ENCODE measurements at places on chromosomes 6 and 20.

GRCh38 chr20:36744243-36744642 lies 1.6 kb downstream of the NDRG3 start:
- no peak for DNase-seq

DNA sequence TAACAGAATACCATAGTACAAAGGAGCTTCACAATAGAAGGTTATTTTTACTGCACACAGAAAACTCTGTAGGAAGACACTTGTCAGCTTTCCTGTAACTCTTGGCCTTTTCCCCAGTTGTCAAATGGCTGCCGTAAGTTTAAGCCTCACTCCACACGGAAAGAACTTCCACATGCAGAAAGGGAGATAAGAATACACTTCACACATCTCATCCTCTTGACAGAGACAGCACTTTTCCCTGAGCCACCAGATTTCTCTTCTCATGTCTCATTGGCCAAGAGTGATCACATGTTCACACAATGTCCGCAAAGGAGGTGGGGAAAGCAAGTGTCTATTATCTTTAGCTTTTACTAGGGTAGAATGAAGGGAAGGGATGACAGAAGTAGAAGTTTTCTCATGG lies 540.7 kb downstream of the HAO1 start:
- no peak for DNase-seq

DNA sequence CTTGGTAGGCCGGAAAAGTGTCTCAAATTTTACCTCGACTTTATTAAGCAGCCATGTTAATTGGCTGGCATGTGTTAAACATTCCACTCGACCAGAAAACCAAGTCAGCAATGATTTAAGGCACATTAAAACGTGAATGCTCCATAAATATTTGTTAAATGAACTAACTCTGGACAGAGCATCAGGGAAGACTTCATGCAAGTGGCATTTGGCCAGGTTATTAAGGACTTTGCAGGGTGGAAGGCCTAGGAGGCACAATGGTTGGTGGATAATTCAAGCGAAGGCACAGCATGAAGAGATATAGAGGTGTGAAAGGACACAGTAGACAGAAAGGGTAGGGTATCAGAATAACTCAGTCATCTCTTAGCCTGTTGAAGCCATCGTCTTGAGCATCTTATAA lies 23.0 kb downstream of the ELOVL5 start:
- DNase-seq = no peak

DNA sequence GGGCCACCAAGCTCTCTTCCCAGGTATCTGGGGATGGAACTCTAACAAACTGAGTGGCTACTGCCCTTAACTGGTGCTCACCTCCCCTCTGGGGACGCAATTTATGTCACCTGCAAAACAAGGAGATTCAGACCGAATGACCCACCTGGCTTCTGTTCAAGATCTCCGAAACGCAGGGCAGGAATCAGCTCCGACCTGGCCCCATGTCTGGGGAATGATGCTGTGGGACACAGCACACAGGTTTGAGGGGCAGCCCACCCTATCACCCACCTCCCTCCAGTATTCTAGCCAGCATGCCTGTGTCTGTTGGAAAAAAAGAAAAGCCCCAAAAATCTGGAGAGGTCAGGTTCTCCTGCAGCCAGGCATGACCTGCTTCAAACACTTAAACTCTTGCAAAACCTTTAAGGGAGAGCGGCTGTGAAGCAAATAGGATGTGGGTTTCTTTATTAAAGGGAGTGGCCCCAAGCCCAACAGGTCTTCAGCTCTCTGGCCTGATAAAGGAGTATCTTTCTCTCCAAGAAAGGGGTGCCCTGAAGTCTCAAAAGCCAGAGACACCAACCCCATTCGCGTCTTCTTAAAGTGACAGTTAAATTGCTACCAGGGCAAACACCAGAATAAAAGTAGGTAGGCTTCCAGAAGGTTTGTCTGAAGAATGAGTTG lies 6.4 kb downstream of the PREX1 start:
- no peak for DNase-seq

DNA sequence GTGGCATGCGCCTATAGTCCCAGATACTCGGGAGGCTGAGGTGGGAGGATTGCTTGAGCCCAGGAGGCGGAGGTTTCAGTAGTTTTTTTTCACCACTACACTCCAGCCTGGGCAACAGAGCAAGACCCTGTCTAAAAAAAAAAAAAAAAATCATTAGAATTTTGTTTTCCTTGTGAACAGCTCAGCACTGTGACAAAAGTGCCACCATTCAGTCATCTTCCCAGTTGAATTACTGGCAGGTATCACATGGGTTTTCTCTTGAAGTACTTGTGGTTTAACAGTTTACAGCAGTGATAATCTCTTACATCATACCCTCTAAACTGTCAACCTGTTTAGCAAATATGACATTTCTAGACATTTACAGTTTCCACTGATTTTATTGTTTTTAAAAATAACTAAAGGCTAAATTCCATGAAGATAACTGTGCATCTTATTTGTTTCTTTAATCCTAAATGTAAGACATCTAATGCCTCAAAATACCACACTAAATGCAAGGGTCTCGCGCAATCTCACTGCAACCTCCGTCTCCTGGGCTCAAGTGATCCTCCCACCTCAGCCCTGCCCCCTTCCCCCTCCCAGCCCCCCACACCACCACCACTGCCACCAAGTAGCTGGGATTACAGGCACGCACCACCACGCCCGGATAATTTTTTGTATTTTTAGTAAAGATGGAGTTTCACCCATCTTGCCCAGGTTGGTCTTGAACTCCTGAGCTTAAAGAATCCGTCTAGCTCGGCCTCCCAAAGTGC lies 7.0 kb downstream of the TRPC4AP start:
- peak; percentile 42 for DNase-seq

- no peak for DNase-seq
These were observed 126.5 kb upstream of the ESR1 start for GRCh38 chr6:151680846-151681432.

DNA sequence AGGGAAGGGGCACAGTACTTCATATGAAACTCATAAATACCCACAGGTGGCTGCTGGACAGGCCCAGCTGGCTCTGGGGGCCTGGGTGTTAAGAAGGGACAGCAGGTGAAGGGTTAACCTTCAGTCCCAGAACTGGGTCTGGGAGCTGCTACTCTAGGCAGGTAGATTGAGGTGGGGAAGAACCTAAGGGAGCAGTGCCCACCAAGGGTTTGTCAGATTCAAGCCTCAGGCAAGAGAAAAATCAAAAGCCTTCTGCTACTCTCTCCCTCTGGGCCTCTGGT lies 5.6 kb downstream of the RPL10A start:
- no peak for DNase-seq

DNA sequence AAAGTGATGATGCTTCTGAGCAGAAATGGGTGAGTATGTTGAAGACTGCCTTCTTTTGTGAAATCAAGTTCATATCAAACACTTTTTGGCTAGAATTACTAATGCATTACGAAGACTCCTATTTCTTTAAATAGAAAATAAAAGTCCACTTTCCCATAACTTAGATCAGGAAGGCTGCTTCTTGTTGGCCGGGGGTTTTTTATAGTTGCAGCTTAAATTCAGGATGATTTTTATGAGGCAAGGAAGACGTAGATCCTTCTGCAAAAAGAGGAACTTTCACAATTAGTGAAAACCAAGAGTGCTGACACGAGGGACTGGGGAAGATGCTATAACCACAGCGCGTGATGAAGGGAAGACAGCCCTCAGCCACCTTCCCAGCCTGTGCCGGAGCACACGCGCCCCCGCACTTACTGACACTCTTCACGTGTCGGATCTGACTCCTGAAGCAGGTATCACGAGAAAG lies 206.1 kb upstream of the PRDM1 start:
- DNase-seq = no peak

- no peak for DNase-seq
These were observed 84.9 kb upstream of the TMEM181 start for GRCh38 chr6:158474961-158475343.

DNA sequence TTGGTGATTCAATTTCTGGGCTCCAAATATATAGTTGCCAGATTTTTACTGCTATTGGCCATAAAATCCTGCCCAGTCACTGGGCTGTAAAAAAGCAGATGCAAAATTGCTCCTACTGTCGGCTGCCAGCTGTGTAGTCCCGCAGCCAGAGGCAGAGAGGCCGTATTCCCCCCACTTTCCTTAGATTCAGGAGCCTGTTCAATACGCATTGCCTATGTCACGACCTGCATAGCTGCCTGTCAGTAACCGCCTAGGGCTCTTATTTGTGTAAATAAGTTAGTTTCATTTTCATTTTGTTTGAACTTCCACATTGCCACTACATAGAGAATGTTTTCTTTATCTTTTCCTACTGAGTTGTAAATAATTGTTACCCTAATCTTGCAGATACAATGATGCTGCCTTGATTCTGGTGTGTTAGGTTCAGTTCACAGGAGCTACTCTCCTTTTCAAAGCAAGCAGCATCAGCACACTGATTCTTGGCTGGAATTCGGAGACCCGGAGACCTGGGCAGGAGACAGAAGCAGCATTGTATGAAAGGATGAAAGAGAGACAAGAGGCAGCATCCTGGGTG lies 46.0 kb upstream of the UST start:
- DNase-seq = peak; percentile 29

GRCh38 chr6:112007254-112007653 lies 46.6 kb upstream of the CCN6 start:
- DNase-seq = no peak
